Activated T-cell treated with anti-CD3 and anti-CD28 coated beads for 48 hours (primary cell): ENCODE measurements at places on chromosomes 6 and 20.

- no peak for DNase-seq
Measured at GRCh38 chr6:99885051-99885450, 109.0 kb downstream of the MCHR2 start.

GRCh38 chr20:373171-373890 lies 7.2 kb upstream of the TRIB3 start:
- no peak for DNase-seq

DNA sequence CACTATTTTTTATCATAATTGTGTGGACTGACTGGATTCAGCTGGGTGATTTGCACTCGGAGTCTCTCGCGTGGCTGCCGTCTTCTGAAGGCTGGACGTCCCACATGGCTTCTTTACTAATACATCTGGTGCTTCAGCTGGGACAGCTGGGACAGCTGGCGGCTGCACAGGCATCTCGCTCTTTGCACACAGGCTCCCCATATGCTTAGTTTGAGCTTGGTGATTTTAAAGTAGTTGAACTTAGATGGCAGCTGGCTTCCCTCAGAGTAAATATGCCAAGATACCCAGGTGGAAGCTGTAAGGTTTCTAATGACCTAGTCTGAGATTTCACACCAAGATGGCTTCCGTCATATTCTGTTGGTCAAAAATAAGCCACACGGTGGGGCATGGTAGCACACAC lies 38.7 kb upstream of the PPP1R3G start:
- no peak for DNase-seq

- DNase-seq: no peak
Measured at GRCh38 chr6:125554456-125554855, 195.0 kb upstream of the HEY2 start.

- no peak for DNase-seq
Measured at GRCh38 chr20:2838170-2838797, 2.2 kb downstream of the PCED1A start.

- no peak for DNase-seq
Measured at GRCh38 chr20:25549843-25550477, 35.4 kb downstream of the NINL start.

DNA sequence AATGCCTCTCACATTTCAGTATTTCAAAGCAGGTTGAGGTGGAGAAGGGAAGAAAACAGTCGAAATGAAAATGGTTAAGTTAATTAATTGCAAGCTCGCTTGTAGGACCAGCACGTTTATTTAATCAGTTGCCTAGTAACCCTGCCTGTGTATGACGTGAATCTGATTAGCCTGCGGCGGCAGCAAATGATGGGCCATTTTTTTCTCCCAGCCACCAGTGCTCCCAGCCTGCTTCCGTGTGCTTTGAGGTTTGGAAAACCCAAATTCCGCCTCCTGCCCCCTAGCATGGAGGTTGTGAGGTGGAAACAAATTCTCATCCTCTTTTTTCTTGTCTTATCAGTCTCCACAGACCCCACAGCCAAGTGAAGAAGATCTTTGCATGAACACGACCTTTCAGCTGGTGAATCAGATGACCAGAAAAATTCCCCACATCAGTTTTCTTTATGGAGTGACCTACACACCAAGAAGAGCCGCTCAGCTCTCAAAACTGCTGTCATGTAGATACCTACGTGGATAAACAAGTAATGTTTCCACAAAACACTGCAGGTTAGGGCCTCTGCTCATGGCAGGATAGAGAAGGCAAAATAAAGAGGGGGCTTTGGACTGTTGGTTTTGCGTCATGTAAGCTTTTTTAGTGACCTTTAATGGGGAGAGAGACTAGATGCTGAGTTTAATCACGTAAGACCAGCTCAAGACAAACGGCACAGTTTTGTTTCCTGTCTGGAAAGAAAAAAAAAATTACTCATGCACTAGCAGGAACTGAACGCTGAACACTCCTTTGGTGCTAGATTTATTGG lies 572.9 kb upstream of the NOX3 start:
- no peak for DNase-seq

DNA sequence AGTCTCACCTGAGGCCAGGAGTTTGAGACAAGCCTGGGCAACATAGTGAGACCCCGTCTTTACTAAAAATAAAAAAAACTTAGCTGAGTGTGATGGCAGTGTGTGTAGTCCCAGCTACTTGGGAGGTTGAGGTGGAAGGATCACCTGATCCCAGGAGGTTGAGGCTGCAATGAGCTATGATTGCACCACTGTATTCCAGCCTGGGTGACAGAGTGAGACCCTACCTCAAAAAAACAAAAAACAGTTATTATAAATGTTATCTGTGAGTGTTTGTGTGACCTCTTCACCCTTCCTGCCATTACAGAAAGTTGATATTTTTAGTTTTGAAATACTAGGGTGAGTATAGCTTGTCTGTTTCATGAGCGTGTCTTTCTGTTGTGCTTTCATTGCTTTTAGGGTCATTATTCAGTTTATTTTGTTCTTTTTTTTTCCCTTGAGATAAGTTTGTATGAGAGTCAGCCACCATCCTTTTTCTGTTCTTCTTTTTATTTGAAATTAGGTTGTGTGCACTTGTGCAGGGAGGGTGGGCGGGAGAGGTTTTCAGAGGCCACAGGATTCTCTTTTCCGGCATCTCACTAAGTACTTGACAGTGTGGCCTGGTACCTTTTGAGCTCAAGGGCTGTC lies 26.2 kb downstream of the CDYL start:
- DNase-seq: no peak

- DNase-seq: no peak
Measured at GRCh38 chr6:40350747-40351217, 236.4 kb downstream of the LRFN2 start.

DNA sequence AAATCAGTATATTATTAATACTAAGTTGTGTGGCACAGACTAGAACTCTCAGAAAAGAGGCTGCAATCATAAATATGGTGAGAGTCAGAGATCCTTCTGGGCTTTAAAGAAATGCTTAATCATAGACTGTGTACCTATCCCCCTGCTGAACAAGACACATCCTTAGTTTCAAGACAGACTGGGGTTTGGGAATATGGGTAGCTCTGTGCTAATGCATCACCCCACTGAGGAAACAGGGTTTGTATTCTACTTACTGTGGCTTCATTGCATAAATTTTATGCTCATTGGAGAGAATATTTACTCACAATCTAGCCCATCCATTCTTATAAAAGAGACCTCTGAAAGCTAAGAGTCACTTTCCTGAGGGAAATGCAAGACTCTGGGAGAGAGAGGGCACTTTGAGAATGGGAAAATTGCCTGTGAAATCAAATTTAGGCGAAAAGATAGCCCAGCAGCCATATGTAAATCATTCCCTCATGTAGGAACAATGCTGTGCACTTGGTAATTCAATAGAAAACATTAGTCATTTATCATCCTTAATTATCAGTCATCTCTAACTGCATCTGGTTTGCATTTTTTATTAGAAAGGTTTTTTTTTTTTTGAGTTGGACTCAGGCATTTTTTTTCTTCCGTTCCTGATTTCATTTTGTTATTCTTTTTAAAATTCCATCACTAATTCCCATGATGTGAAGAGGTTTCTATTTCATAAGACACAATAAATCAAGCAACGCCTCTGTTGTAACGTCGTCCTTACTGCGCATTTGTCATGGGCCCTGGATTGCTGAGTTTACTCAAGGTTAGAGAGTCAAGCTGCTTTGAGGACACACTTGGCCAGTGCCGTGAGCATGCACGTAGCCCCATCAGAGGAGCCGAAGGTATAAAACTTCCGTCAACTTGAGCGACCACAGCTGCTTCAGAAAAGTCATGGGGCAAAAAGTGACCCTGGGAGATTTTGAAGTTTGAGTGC lies 91.8 kb downstream of the TRMT11 start:
- DNase-seq: no peak

DNA sequence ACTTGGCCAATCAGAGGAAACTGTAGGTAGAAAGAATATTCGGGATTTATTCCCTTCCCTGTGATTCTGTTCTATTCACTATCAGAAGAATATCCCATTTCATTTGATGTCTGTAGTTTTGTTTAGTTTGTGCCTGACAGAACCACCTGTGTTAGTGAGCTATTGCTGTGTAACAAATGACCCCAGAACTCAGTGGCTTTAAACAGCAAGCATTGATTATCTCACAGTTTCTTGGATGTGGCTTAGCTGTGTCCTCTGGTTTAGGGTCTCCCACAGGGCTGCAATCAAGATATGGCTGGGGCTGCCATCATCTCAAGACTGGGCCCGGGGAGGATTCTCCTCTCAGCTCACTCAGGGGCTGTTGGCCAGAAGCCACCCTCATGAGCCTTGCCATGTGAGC lies 143.7 kb downstream of the ZDHHC14 start:
- DNase-seq: no peak

GRCh38 chr6:104286641-104287040 lies 573.1 kb downstream of the HACE1 start:
- no peak for DNase-seq
